ENCODE measurements at places on chromosomes 12 and 14.

DNA sequence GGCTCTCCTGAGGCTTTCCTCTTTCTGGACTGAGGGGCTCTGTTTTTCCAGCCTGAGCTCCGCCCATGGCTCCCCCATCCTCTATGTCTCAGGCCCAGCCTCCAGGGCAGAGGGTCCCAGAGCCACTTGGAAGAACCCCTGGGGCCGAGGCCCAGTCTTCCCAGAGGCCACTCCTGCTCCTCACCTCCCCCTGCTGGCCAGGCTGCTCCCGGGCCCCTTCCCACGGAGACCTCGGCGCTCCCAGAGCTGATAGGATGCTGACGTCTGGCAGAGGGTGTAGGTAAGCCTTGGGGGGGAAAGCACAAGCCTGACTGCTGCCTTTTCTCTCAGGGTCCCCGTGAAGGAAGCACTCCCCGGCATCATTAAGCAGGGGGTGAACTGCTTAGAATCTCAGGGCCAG lies 51.4 kb downstream of the ERH start:
- no peak for DNase-seq

- DNase-seq, result no peak
Measured at GRCh38 chr12:98090731-98091130, 424.7 kb upstream of the TMPO start.

DNA sequence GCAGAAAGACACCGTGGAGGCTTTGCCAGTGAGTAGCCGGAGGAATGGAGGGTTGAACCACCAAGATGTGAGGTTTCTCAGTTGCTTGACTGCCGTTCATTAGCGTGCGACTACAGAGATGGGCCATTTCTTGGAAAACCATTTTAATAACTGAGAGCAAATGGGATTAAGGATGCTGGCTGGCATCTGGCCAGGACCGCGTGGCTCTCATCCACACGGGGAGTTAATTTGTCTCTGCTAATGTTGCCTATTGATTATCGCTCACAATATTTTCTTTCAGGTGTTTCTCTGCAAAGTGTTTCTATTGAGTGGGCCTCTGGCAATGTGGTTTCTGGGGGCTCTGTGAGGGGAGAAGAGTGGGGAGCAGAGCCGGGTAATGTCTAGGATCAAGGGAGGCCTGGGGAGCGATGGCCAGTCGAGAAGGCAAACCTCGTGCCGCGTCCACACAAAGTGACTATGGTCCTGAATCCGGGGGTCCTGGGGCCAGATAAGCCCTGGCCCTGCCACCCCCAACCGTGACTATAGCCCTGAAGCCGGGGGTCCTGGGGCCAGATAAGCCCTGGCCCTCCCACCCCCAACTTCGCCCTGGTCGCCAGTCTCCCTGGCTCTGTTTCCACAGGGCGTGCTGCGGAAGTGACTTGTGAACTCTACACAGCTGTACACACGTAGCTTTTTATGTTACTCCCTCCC lies 110.6 kb downstream of the PRMT8 start:
- no peak for DNase-seq

GRCh38 chr14:90659156-90659555 lies 157.1 kb downstream of the TTC7B start:
- no peak for DNase-seq

GRCh38 chr14:95500201-95500681 lies 16.2 kb downstream of the SYNE3 start:
- DNase-seq, result no peak

DNA sequence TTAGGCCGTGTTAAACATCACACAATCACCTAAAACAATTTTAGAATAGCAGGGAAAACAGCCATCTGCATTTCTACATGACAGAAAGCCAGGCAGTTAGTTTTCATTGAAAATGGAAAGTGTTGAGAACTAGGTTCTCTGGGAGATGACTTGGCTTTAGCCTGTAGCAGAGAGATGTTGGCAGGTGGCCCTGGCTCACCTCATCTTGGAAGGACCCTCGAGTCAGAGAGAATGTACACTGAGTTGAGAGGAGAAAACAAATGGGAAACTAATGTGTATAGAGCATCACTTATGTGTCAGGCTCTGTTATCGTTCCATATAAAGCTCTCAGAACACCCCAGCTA lies 51.9 kb downstream of the SUSD6 start:
- DNase-seq, result no peak

DNA sequence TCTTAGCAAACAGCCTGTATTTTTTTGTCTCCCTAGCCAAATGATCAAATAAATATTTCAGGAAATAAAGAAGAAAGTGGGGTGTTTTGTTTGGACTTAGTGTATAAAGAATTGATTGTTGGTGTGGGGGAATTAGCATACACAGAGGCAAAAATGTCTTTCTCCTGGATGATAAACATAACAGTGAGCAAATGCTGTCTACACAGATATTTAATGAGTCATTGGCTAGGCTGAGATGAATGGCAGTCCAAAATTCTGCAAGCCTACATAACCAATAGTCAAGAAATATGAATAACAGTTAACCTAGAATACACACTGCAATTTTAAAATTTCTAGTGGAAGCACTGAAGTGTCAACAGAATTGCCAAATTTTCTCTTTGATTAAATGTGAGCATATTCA lies 35.8 kb downstream of the MYF5 start:
- DNase-seq, result no peak

GRCh38 chr14:24122898-24123297 lies 7.6 kb upstream of the FITM1 start:
- no peak for DNase-seq

DNA sequence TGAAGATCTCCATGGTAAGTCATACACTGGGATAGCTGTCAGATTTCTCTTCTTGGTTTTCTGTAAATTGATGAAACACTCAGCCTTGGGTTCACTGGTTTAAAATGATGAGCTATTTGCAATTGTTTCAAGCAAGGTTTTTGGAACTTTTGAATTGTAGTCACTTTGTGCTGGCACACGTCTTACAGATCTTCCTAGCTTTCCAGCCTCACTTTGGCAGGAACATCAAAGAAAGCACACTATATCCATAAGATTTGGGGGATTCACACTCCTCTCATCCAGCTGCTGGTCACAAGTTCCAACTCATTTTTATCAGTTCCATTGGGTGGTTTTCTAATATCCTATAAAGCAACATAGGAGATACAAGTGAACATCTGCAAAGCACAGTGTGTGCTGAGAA lies 16.0 kb downstream of the SSPN start:
- DNase-seq, result no peak

DNA sequence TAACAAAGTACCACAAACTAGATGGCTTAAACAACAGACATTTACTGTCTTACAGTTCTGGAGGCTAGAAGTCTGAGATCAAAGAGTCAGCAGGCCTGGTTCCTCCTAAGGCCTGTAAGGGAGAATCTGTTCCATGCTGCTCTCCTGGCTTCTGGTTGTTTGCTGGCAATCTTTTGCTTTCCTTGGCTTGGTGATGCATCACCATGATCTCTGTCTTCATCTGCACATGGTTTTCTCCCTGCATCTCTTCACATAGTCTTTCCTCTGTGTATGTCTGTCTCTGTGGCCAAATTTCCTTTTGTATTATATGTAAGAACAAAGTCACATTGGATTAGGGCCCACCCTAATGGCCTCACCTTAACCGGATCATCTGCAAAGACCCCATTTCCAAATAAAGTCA lies 168.5 kb downstream of the CAPZA3 start:
- DNase-seq, result no peak

DNA sequence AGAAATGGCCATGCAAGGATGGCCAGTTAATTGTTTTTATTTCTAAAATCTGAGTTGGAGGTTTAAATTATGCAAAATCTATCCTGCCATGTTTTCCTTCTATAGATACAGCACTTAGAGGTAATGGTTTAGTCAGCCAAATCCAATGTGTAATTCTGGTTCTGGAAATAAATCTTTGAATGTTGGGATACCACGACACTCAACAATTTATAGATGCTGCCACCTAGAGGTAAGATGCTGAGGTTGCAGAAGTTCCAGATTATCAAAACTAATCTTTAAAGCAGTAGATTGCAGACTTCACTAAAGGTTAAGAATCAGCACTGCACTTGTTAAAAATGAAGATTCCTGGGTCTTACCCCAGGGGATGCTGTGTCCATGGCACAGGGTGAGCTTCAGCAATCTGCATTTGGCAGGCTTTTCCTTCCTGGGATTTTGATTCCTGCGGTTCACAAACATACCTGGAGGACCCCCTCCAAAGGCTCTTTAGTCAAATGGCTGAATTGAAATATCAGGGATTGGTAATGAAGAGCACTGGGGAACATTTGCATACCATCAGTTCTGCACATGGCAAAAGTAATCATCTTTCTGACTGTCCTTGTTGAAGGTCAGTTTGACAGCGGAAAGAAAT lies 53.4 kb upstream of the ANO4 start:
- DNase-seq, result no peak

GRCh38 chr14:55052269-55052930 lies 953 bp downstream of the MAPK1IP1L start:
- no peak for DNase-seq

- no peak for DNase-seq
Measured at GRCh38 chr12:50749459-50749882, 14.4 kb upstream of the ATF1 start.

DNA sequence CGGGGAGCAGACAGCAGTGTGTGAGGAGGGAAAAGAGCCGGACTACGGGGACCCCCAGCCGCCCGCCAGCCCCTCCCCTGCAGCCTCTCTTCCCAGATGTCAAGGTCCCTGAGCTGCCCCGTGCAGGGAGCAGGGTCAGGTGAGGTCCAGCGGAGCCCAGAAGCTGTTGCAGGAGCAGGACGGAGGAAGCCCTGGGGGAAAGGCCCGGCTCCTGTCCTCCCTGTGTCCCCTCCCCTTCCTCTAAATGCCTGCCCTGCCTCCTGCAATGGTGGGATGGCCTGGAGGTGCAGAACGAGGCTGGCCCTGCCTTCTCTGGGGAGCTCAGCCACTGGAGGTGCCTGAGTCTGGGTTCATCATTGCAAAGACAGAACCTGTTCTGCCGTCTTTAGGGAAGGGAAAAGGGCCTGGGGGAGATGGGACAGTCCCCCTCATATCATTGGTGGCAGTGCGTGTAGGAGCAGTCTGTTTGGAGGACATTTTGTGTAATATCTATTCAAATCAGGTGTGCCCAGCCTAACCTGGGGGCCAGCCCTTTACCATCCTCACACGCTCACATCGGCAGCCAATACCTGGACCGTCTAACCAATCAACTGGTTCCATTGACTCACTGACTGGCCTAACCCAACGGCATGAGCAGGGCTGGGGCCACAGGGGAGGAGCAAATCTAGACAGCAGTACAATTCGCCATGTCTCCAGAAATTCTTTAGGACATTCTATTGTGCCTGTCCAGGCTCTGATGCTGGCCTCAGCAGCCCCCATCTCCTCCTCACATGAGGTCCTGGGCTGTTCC lies 364.1 kb upstream of the SFSWAP start:
- DNase-seq, result no peak

- DNase-seq, result no peak
Measured at GRCh38 chr12:86122846-86123468, 133.2 kb downstream of the MGAT4C start.

GRCh38 chr12:109710747-109711595 lies 2.7 kb upstream of the FAM222A start:
- no peak for DNase-seq

- no peak for DNase-seq
Measured at GRCh38 chr12:128734371-128734770, 89.4 kb downstream of the SLC15A4 start.

DNA sequence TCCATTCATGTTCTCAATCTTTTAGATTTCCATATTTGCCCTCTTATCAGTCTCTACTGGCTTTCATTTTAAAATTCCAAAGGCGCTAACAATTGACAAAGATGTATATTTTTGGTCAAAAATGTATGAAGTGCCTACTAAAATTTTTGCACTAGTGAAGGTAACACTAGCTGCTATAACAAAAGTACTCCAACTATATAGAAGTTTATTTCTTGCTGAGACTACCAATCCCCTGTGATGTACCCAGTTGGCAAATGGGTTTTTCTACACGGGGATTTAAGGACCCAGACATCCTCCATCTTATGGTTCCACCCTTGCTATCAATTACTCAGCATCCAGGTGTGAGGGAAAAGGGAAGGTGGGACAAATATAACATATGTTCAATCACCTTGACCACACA lies 75.3 kb upstream of the TSPAN8 start:
- DNase-seq, result no peak

DNA sequence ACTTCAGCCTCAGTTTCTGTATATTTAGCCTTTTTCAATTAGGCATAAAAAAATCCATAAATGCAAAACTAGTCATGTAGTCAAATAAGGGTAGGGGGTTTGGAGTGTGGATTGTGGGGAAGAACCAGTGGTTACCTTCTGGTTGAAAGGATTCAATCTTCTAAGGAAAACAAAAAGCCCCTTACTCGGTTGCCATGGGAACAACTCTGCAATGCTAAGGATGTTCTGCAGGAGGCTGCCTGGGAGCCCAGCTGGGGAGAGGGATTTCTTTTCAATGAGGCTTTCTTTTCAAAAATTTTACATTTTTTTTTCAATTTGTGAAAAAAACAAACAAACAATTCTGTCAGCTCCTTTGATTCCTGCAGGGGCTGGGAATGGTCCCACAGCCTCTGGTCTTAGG lies 67.2 kb downstream of the SLC8A3 start:
- DNase-seq, result no peak

- DNase-seq, result no peak
Measured at GRCh38 chr14:105600939-105601359, 74.6 kb downstream of the TMEM121 start.

- no peak for DNase-seq
Measured at GRCh38 chr12:10196210-10196609, 16.5 kb upstream of the GABARAPL1 start.

- no peak for DNase-seq
Measured at GRCh38 chr14:57087841-57088240, 180.9 kb downstream of the EXOC5 start.

- DNase-seq, result no peak
Measured at GRCh38 chr12:115944837-115945490, 332.5 kb downstream of the MED13L start.

DNA sequence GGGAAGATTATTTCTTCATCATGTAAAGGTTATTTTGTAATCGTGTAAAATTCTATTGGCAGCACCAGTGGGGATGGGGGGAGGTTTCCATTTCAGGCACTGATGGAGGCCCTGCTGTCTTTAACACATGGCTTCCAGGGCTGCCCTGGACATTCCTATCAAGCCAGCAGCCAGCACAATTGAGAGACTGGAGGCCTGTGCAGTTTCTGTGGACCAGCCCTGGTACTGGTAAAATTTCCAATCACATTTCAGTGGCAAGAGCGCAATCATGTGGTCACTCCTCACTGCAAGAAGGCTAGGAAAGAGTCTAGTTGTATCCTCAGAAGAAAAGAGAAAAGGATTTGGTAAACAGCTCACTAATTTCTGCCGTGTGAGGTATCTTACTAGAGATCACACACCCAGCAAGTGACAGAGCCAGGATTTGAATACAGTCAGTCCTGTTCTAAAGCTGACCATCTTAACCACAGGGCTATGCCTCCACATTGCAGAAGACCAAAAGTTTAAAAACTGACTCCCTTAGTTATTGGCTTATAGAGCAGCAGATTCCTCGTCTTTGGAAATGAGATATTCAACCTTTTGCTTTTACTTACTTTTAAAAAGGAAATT lies 179.4 kb upstream of the ARHGAP5 start:
- DNase-seq, result no peak

DNA sequence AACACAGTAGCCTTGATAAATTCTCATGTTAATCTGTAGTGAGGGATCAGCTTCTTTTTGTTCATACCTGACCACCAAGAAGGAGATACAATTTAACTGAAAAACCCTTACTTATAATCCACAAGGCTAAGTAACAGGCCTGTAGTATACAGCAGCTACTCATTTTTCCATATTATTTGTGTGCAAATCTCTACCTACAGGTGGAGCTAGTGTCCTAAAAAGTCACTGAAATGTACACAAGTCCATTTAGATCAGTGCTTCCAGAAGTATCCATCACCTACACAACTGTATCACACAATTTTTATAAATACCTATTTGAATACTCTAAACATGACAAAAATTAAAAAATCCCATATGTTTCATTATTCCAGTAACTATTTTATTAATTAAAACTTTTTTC lies 173.2 kb downstream of the SLC35F4 start:
- no peak for DNase-seq

All from stimulated activated CD4-positive, alpha-beta T cell treated with anti-CD3 and anti-CD28 coated beads, TNF-alpha, amount 100 ng/mL, for 24 hours (primary cell).